NCI-H774 (cell line): ENCODE measurements at places on chromosomes 11 and 22.

DNA sequence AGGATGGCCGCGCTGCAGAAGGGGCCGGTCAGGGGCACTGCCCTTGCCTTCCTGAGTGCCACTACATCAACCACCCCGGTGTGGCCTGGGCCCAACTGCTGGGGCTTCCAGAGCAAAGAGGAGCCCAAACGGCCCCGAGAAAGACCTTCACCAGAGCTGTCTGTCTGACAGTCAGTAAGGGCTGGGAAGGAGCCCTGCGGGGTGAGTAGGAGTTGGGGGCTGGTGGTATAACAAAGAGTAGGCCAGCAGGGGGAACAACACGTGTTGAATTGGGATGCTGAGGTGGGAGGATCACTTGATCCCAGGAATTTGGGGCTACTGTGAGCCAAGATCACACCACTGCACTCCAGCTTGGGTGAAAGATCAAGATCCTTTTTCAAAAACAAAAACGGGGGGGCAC, 3.9 kb downstream of the GSTT4 start:
- DNase-seq, result no peak

- no peak for DNase-seq
Observed at GRCh38 chr11:121483805-121484480, 31.2 kb upstream of the SORL1-AS1 start.

GRCh38 chr11:16923987-16924386, 90.2 kb downstream of the PLEKHA7 start:
- DNase-seq, result no peak

- no peak for DNase-seq
Observed at GRCh38 chr11:16543642-16544041, 187.3 kb upstream of the SOX6 start.

GRCh38 chr11:69076129-69076791, 27.5 kb downstream of the TPCN2 start:
- no peak for DNase-seq

DNA sequence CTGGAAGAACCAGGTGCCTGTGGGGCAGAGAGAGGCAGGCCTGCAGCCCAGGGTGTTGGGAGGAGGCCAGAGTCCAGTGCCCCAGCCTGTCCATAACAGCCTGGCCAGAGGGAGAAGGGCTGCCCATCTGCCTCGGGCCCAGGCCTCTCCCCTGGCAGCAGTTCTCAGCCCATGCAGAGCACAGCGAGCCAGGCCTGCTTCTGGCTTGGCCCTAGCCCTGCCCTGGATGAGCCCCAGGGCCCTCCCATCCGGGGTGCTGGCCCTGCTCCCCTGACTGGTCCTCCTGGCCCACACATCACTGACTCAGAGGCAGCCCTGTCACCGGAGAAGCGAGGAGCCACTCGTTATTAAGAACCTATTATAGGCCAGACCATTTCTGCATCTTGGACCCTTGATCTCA, 19.7 kb upstream of the MYRF start:
- no peak for DNase-seq

DNA sequence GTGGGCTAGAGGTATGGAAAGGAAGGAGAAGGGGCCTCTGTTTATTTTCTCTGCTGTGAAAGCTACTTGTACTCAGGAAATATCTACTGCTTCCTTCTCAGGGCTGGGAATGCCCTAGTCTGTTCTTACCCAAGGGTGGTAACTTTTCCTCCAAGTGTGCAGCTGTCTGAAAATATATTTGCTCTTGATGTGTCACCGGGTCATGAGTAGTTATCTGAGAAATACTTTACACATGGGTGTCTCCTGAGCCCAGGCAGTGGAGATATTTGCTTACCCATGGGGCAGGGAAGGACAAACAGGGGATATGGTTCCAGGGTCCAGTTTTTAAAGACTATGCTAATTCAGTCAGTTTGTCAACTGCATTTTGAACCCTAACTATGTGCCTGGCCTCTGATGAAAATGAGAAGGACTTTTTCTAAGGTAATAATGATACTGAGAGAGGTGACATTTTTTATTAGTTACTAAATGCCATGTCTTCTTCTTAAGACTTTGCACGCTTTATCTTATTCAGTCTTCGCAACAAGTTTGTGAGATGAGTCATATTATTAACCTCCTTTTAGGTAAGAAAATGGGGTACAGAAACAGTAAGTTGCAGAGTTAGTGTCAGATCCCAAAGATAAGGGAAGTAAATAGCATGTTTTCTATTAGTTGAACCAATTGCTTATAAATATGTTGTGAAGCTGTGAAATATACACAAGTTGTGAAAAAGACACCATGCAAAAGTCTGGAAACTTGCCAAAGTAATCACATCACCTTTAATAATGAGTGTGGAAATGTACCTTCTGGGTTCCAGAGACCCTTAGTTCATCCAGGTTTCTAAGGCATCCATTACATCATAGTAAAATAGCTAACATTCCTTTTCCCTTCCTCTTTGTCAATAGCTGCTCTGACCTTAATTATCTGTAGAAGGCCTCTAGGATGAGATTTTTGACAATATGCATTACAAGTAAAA, 22.9 kb downstream of the SYTL2 start:
- no peak for DNase-seq

DNA sequence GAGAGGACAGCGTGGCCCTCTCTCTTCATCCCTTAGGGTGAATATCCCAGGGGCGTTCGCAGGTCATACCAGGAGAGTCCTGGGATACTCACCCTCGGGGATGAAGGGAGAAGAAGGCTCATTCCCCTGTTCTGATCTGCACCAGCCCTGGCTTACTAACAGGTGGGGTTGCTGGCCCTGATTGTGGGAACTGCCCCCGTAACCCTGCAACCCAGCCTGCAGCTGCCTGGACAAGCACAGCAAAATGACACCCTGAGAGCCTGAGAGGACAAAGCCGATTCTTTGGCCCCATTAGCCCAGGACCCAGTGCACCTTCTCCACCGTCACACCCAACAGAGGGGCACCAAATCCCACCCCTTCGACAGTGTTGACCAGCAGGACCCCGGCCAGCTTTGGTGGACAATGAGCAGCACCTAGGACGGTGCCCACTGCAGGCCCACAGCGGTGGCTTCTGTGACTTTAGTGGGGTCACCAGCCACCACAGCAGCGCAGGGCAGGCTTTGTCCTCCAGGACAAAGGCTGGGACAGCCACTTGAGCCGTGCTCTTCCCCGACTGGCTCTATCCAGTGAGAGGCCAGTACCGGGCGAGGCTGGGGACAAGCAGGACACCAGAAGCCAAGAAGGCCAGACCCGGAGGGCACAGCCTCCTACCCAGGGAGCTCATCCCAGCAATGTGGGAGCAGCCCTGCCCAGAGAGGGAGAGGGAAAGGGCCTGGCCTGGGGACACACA, 98.5 kb upstream of the RTL6 start:
- DNase-seq, result no peak

- peak; percentile 64 for DNase-seq
Observed at GRCh38 chr11:84780689-84781293, 846.4 kb downstream of the DLG2 start.

GRCh38 chr22:20531404-20532201, 24.2 kb downstream of the MED15 start:
- DNase-seq, result no peak

DNA sequence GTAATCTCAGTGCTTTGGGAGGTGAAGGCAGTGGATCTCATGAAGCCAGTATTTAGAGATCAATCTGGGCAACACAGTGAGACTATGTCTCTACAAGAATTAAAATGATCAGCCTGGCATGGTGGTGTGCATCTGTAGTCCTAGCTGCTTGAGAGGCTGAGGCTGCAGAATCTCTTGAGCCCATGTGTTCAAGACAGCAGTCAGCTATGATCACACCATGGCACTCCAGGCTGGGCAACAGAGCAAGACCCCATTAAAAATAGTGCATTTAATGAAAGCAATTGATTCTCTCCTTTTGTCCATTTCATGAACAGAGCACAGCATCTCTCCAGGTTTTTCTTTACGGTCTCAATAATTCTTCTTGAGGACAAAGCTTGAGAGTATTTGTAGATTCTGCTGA, 11.3 kb upstream of the CARD16 start:
- DNase-seq, result no peak

DNA sequence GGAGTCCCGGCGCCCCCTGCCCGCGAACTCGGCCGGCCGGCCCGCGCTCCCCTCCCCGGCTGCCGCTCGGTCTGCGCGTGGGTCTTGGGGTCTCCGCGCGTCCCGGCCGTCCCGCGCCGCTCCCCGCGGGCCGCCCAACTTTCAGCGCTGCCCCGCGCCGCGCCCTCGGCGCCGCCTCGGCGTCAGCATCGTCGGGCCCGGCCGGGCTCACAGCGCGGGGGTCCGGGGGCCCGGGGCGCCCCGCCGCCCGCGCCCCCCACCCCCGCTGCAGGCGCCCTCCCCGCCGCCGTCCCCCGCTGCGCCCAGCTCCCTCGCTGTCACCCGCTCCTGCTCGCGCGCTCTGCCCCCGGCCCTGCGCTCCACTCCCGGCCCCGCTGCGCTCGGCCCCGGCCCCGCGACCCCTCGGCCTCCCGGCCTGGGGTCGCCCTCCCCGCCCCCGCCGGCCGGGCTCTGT, at the start of gene KCNJ4:
KCNJ4 (minus strand) TSS at position 124 of the 454 bp plus-strand sequence. CDS start 27,067 bp downstream, outside the sequence.
- DNase-seq, result no peak
